ENCODE measurements at places on chromosomes 2 and 18.

DNA sequence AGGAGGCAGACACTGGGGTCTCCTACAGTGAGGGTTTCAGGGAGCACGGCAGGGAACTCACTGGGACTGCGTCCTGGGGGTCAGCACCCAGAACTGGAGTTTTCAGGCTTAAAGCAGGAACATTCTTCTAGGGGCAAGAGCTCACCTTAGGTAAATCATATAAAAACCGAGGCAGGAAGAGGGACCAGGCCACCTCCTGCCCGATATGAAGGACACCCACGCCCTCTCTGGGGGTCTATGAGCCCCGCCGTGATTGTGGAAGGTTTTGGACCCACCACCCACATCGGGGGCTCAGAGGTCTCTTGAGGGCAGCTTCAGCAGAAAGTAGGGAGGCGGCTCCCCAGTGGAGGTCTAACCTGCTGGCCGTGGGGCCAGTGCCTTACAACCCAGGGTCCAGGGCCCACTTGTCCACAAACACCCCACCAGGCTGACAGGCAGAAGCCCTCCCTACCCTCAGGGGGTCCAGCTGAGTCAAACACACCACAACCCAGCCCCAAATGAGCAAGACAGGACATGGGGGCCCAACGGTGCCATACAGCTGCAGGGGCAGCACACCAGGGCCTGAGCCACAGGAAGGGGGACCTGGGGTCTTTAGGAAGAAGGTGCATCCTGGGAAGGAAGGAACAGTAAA lies 25.3 kb downstream of the CROCC2 start:
- DNase-seq, result peak; percentile 13

GRCh38 chr2:16773080-16773713 lies 107.6 kb upstream of the CYRIA start:
- DNase-seq, result no peak

GRCh38 chr18:6366776-6367175 lies 47.9 kb downstream of the L3MBTL4 start:
- no peak for DNase-seq

- DNase-seq, result no peak
These were observed 12.7 kb upstream of the CDC42EP3 start for GRCh38 chr2:37683921-37684780.

GRCh38 chr18:69840001-69840400 lies 107.7 kb downstream of the CD226 start:
- DNase-seq, result no peak

DNA sequence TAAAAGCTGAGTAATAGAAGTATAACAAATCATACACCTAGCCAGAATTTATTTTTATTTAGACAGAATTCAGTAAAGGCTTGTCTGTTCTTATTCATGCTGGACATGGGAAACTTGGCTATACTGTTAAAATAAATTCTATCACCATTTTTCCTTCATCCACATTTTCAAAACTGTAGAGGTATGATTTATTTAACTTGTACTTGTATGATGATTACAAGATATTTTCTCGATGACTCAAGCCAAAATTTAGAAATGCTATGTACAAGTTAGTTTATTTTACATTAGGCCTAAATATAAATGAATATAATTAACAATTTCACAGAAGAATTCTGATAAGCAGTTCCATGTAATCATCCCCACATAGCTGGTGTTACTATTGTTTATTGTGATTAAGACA lies 194.8 kb upstream of the DOK6 start:
- DNase-seq, result no peak

GRCh38 chr18:35478520-35479435 lies 19.0 kb downstream of the INO80C start:
- DNase-seq, result no peak

- no peak for DNase-seq
These were observed 175.4 kb upstream of the NETO1 start for GRCh38 chr18:73043211-73043610.

GRCh38 chr2:157480182-157480961 lies 36.5 kb upstream of the CYTIP start:
- DNase-seq, result no peak

DNA sequence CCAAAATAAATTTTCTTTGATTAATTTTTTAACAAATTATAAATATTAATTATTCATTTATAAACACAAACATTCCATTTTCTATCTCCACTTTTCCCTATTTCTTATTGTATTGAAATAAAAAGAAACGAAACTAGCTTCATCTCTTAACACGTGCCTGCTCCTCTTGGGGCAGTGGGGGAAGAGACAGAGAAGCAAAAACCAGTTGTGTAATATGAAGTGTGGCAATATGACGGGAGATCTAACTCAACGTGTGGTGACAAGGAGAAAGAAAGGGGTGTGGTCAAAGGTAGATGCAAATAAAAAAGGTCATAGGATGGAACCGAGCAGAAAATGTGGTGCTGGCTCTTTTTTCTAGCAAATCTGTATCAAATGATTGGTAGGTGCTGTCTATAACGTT lies 106.9 kb upstream of the SLC8A1 start:
- no peak for DNase-seq

GRCh38 chr2:111675419-111676194 lies 208.4 kb downstream of the ANAPC1 start:
- DNase-seq, result no peak

GRCh38 chr2:21004181-21004572 lies 39.7 kb downstream of the APOB start:
- DNase-seq, result no peak

GRCh38 chr2:65368468-65368867 lies 63.9 kb downstream of the SPRED2 start:
- no peak for DNase-seq

DNA sequence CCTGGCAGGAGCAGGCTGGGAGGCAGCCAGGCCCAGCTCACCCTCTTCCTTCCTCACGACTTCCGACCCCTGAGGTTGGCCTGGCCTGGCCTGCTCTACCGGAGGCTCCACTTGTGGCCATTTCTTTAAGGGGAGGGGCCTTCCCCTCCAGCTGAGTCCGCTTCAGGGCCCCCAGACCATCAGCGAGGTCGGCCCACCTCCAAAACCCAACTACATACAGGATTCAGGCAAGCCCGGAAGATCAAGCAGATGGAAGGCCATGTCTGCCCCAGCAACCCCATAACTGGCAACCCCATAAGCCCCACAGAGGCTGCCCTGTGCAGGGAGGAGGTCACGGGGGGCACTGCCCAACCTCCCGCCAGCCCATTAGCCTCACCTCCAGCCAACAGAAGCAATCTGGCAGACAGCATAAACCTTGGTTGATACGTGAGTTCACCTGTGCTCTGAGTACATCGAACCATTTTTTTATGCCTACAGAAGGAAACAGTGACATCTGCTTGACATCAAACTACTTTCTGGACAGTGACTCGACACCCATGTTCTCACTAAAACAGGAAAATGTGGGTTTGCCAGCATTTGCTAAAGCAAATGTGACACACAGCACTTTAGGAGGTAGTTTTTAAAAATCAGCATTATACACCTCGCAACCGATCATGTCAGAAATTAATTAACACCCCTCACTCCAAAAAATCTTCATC lies 98.9 kb downstream of the EIPR1 start:
- DNase-seq, result no peak

- DNase-seq, result no peak
These were observed 42.6 kb downstream of the LAMA3 start for GRCh38 chr18:23731861-23732260.

DNA sequence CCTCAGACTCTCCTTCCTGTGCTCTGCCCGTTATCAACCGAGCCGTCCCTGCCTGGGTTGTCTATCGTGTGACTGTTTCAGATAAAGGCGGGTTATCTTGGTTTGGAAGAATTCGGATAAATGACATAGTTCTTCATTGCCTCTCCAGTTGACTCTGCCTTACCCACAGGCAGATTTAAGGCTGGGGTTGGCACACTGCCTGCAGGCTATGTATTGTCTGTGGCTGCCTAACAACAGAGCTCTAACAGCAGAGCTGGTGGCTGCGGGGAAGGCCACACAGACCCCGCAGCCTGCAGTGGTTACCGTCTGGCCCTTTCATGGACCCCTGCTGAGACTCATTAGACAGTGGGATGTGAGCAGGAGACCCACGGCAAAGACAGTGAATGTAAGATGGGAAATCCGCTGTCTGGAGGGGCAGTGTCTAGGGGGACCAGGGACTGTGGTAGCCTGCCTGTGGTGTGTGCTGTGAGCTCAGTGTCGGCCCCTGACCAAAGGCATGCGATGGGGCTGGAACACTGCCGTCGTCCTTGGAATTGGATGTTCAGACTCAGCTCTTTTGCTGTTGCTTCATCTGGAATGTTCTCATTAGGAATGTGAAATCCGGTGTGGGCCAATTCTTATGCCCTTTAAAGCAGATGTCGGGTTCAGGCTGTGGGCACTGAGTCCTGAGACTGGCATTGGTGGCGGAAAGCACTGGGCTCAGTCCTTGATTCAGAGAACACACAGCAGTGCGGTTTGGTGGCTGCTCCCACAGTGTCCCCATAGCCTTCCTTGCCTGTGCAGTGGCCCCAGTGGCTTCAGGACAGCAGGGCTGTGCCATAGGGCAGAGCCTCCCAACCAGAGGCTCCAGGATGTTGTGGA lies 44.5 kb downstream of the SH3RF3 start:
- DNase-seq, result no peak

DNA sequence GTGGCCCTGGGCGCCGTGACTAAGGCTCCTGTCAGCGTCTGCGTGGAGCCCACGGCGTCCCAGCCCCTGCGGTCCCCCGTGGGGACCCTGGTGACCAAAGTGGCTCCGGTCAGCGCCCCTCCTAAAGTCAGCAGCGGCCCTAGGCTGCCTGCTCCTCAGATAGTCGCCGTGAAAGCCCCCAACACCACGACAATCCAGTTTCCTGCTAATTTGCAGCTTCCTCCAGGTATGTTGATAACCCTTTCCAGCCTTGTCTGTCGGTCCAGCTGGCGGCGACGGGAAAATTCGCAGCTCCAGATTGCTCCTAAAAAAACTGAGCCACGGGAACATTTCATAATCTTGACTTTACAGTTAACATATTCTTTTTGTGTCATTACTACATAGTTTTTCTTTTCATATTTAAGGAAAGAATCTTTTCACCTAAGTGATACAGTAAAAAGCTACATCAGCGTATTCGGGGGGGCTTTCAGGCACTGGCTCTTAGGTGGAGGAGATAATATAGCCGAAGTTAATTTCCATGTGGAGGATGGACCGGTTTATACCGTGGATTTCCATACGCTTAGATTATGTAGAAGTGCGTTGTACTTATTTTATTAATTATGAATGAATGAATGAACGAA lies 916 bp downstream of the TAF4B start:
- no peak for DNase-seq

DNA sequence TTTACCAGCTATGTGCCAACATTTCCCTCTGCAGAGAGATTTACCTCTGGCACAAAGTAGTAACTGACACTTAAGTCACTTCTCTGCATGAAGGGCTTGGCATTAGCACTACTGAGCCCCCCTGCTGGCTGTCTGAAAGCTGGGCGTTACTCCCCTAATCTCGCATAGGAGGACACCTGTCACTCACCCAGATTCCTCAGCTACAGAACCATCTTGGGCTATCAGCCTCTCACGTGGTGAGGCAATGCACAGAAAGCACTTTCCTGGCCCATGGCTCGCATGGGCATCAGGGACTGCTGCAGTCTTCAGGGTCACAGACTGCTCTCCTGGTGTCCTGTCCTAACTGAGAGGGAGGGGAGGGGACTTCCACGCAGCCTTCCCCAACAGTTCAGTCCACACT lies 12.0 kb downstream of the SERPINE2 start:
- DNase-seq, result no peak

- DNase-seq, result no peak
These were observed 674.9 kb downstream of the ZEB2 start for GRCh38 chr2:143844986-143845385.

DNA sequence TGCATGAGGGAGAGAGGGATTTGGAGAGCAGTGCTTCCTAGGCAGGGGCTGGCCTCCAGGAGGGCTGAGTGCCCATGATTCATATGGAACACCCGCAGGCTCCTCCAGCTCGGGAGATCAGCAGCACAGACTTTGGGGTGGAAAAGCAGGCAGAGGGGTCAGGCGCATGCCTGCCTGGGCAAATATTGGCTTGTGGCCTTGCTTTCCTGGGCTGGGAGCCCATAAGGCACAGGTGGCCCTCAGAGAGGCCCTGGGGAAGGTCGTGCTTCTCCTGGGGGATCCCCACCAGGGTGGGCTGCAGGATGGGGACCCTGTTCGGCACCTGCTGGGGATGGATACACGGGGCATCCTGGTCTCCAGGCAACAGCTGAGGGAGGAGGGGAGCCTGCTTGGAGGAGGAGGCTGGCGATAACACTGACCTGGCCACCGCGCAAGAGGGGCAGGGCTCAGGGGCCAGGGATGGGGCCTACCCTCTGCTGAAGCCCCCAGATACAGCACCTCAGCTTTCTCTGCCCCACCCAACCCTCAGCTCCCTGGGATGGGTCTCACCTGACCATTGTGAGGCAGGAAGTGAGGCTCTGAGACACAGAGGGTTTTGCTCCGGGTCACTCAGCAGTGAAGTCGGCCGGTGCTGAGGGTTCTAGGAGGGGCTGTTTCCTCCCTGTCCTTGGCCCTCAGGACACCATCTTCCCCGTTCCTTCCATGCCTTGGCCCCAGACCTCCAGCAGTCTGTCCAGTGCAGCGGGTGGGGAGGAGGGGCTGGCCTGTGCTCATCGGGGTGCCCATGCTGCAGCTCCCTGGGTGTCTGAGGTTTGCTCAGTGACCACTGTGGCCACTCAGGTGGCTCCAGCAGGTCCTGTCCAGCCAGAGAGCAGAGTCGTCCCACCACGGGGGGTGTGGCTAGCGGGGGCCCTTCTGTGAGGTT lies 12.0 kb downstream of the AQP12A start:
- no peak for DNase-seq

DNA sequence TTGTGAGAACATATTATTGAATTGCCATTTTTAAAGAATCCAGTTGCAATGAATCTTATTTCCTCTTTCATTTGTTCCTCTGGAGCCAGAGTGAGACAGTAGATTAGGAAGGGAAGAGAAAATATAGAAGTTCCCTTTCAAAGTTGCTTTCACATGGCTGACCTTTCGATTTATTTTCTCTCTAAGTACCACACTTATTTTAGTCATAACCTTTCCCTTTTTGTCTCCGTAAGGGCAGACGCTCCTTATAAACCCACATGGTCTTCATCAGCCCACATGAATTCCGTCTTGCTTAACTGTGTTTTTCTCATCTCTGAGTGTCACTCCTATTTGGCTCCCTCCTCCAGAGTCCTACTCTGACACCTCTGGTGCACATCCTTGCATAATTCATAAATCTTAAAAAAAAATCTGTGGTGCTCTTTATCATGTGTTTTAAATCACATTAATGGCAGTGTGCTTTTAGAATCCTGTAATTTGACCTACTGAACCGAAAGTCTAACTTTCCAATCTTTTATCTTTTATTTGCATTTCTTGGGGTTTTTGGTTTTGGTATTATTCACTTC lies 38.5 kb upstream of the ZNF396 start:
- DNase-seq, result no peak
